ENCODE measurements at places on chromosomes 3 and 15.

GRCh38 chr15:69200832-69201745 lies 40.7 kb downstream of the GLCE start:
- H3K27me3 ChIP-seq = no peaks in the 10 kb centered on the region
- no peak overlapping the region for H3K27ac ChIP-seq
- no peaks in the 10 kb centered on the region for H3K36me3 ChIP-seq
- H3K4me1 ChIP-seq = no peaks in the 10 kb centered on the region

DNA sequence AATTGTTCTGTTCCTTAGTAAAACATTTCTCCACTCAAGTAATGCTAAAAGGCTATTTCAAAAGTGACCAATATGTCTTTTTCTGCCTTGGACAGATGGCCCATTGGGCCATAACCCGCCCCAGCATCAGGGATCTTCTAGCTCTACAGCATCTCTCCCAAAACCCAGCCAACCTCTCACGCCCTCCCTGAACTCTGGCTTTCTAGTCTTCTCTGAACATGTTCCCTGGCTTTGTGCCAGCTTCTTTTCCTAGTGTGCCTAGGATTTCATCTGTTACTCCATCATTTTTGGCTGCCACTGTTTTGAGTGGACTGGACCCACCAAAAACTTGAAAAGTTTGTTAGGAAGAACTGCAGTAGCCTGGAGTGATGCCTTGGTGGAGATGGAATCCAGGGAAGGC lies 30.7 kb downstream of the TRPM1 start:
- H3K4me1 ChIP-seq = no peaks in the 10 kb centered on the region
- H3K4me3 ChIP-seq = no peak overlapping the region
- DNase-seq = no peak
- no peak overlapping the region for H3K27ac ChIP-seq
- H3K36me3 ChIP-seq = no peaks in the 10 kb centered on the region

- H3K27ac ChIP-seq = no peak overlapping the region
- DNase-seq = no peak
- no peaks in the 10 kb centered on the region for H3K4me1 ChIP-seq
- H3K4me3 ChIP-seq = no peak overlapping the region
- H3K27me3 ChIP-seq = no peaks in the 10 kb centered on the region
- no peaks in the 10 kb centered on the region for H3K36me3 ChIP-seq
Measured at GRCh38 chr3:64120876-64121275, 97.6 kb upstream of the PSMD6 start.

GRCh38 chr3:153414982-153415381 lies 253.0 kb downstream of the RAP2B start:
- H3K27me3 ChIP-seq = no peaks in the 10 kb centered on the region
- no peak overlapping the region for H3K27ac ChIP-seq
- no peaks in the 10 kb centered on the region for H3K36me3 ChIP-seq
- H3K4me1 ChIP-seq = no peaks in the 10 kb centered on the region
- no peak overlapping the region for H3K4me3 ChIP-seq
- no peak for DNase-seq

DNA sequence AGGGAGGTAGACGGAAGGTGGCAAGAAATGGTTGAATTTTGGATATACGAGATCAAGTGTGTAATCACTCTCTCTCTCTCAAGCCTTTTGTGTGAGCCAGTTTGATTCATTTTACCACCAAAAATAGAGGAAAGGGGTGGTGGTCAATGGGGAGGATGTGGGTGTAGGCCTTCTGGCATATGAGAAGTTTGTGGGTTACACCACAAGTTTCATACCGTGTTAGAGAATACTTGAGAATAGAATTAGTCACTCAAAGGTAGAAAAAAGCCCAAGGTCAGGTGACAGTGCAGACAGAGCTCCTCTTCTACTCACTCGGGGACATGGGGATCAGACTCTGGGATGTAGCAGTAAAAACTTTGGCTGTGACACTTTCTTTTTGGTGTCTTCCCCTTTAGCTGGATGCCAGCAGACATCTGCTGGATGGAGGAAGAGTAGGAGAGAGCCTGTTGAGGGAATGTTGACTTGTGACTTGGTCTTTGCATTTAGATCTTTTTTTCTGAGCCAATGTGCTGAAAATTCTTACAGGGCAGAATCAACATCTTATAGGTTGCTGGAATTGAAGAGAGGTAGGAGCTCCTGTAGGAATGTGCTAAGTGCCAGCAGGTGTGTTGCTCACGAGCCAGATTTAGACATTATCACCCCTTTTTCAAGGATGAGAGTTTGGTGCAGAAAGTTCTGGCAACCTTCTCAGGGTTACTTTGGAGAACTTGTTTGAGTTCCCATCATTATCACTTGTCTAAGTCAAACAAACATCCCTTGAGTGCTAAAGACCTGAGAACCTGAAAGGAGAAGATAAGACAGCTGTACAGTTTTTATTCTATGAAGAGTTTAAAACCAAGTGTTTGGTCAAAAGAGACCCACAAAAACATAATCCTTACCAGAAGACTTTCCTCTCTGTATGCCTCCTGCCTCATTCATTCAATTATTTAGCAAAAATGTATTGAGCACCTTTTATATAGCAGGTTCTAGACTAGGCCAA lies 43.9 kb upstream of the RYK start:
- no peaks in the 10 kb centered on the region for H3K36me3 ChIP-seq
- no peak overlapping the region for H3K4me3 ChIP-seq
- no peaks in the 10 kb centered on the region for H3K27me3 ChIP-seq
- H3K27ac ChIP-seq = no peak overlapping the region
- H3K4me1 ChIP-seq = no peaks in the 10 kb centered on the region

- no peak for DNase-seq
- H3K4me1 ChIP-seq = no peaks in the 10 kb centered on the region
- peaks cover 2% of the 10 kb centered on the region for H3K36me3 ChIP-seq
Measured at GRCh38 chr15:28129231-28129848, 30.2 kb upstream of the OCA2 start.

DNA sequence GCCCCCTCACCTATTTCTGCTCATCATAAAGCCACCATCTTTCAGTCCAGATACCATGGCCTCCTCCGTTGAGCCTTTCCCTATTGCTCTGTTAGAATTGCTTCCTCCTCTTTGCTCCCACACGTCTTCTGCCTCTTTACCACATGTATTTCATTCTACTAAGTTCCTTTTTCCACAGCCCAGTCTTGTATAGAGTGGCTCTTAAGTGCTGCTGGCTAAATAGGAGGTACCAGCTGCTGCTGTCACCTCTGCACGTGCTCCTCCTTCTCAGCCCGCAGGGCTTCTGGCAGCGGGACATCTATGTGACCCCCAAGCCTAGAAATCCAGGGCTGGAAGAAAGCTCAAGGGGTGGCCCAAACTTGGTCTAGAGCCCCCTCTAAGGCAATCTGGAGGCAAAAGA lies 38.8 kb upstream of the PLXND1 start:
- H3K27me3 ChIP-seq = no peaks in the 10 kb centered on the region
- H3K36me3 ChIP-seq = no peaks in the 10 kb centered on the region
- no peak for DNase-seq
- H3K4me3 ChIP-seq = no peak overlapping the region
- no peak overlapping the region for H3K27ac ChIP-seq

DNA sequence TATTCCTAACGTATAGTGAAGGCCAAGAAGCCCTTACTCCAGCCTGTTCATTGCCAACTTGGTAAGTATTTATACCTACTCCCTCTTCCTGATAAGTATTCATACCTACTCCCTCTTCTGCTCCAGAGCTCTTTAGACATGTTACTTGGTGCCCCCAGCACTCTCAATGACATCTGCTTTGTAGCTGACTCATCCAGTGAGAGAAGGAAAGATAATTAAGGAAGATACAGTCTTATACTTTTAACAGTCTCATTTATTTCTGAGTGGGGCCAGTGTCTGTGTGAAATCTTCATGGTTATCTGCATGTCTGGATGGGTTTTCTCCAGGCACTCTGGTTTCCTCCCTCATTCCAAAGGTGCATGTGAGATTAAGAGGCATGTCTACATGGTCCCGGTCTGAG lies 698.7 kb downstream of the FHIT start:
- no peak overlapping the region for H3K27ac ChIP-seq
- DNase-seq = no peak
- H3K27me3 ChIP-seq = no peaks in the 10 kb centered on the region
- H3K36me3 ChIP-seq = no peaks in the 10 kb centered on the region

DNA sequence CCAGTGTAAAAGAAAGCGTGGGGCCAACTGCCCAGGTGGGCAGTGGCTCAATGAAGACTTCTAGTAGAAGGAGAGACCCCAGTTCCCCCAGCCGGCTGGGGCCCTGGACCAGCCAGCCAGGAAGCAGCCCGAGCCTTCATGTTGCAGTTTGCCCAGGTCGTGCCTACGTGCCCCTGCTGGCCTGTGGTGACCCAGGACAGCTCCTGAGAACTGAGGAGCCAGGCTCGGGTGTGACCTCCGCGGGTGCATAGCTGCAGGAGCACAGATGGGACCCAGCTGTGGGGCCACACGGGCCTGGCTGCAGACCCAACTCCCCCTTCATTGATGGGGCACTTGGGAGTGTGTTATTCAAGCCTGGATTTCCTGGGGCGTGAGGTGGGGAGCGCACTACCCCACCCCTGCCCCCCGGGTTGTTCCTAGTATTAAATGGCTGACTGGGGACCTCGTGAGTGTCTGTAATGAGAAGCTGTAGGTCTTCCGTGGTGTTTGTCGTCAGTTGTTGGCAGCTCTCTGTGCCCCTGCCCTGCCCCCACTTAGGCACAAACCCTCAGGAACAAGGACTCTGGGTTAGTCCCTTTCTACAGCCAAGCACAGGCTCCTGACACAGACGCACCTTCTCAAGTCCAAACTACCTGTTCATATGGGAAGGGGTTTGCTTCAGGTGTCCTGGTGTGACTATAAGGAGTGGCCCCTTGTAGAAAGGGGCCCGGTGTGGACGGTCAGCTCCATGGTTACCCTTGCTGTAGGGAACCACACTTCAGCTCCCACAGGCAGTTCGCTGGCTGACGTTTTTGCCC lies 39.1 kb downstream of the IDH2 start:
- H3K36me3 ChIP-seq = peaks cover 2% of the 10 kb centered on the region
- no peaks in the 10 kb centered on the region for H3K27me3 ChIP-seq
- no peak for DNase-seq
- H3K4me3 ChIP-seq = no peak overlapping the region
- peaks cover 30% of the 10 kb centered on the region for H3K4me1 ChIP-seq
- H3K27ac ChIP-seq = peak overlapping the region; percentile 26

GRCh38 chr15:48930735-48931134 lies 33.0 kb downstream of the SHC4 start:
- H3K4me3 ChIP-seq = no peak overlapping the region
- no peaks in the 10 kb centered on the region for H3K4me1 ChIP-seq
- H3K36me3 ChIP-seq = no peaks in the 10 kb centered on the region

GRCh38 chr15:51310064-51310463 lies 28.3 kb downstream of the CYP19A1 start:
- no peaks in the 10 kb centered on the region for H3K4me1 ChIP-seq
- no peak overlapping the region for H3K4me3 ChIP-seq
- no peak for DNase-seq
- H3K36me3 ChIP-seq = no peaks in the 10 kb centered on the region
- H3K27me3 ChIP-seq = no peaks in the 10 kb centered on the region

- H3K36me3 ChIP-seq = peaks cover 19% of the 10 kb centered on the region
- no peak overlapping the region for H3K4me3 ChIP-seq
- no peak overlapping the region for H3K27ac ChIP-seq
- no peaks in the 10 kb centered on the region for H3K27me3 ChIP-seq
Measured at GRCh38 chr3:12831301-12831866, 10.0 kb downstream of the RPL32 start.

GRCh38 chr3:141498598-141499223 lies 11.9 kb downstream of the RASA2 start:
- DNase-seq = no peak
- no peaks in the 10 kb centered on the region for H3K4me1 ChIP-seq
- H3K36me3 ChIP-seq = no peaks in the 10 kb centered on the region

DNA sequence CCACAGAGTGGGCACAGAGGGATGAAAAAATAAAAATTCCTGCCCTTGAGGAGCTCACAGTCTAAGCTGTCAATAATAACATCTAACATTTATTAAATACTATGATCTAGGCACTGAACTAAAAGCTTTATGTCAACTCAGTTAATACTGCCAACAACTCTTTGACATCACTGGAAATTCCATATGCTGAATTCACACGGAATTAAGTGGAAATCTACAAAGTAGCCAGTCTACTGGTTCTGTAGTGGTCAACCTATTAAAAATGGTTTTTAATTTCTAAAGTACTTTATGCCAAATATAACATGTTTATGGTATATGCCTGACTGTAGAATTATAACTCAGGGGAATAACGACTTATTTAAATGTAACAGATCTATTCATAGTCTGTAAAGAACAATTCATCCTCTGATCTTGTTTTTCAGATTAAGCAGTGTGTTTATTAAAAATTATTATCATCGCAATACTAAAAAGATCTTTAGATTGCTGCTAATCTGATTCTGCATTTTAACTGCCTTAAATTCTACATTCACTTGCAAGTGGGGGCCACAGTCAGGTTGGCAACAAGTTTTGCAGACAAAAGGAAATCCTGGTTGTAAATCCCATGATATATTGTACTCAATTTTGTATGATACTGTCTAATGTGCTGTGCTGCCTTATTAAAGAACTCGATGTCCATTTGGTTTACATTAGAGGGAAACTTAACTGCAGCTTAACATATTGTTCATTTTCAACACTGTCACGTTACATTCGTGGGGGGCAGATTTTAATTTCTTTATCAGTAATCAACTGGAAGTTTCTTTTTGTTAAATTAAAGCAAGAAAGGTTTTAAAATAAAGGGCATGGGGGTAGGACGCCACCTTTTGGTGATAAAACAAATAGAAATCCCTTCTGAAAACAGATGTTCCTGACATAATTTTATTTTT lies 2.6 kb upstream of the FOXP1 start:
- no peak overlapping the region for H3K4me3 ChIP-seq
- DNase-seq = peak; percentile 22
- H3K4me1 ChIP-seq = no peaks in the 10 kb centered on the region
- no peak overlapping the region for H3K27ac ChIP-seq

GRCh38 chr3:23829242-23829934 lies 23.6 kb downstream of the UBE2E1 start:
- H3K27me3 ChIP-seq = no peaks in the 10 kb centered on the region
- H3K4me3 ChIP-seq = no peak overlapping the region
- no peak for DNase-seq

DNA sequence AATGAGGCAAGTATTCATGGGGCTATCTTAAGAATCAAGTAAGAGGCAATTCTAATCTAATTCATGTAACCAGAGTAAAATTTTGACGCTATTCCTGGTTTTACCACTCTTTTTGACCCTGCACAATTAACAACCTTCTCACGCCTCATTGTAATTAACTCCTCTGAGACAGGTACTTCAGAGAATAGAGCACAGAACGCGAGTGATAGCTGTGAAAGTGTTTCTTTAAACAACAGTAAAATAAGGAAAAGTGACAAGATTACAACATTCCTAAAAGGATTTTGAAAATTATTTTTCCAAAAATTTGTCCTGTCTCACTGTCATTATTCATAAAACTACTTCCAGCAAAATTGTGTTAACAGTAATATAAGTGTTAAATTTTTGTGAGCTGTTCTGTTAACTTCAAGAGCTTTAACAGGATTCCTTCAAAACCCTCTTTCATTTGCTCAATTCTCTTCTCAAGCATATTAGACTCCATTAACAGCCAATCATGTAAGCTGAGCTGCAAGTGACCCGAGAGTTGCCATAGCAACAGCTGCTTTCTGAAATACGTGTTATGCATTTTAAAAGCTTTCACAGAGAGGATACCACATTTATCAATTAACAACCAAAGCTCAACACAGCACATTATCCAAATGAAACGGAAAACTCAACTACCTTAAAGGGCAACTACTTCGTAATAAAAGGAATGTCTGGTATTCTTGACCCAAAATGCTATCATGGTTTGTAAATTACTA lies 93.1 kb downstream of the STAG1 start:
- H3K4me3 ChIP-seq = no peak overlapping the region
- peak; percentile 78 for DNase-seq
- H3K36me3 ChIP-seq = no peaks in the 10 kb centered on the region
- no peaks in the 10 kb centered on the region for H3K4me1 ChIP-seq

- H3K4me3 ChIP-seq = no peak overlapping the region
- no peaks in the 10 kb centered on the region for H3K27me3 ChIP-seq
- H3K4me1 ChIP-seq = no peaks in the 10 kb centered on the region
- no peak for DNase-seq
- H3K36me3 ChIP-seq = no peaks in the 10 kb centered on the region
Measured at GRCh38 chr3:95798628-95799027, 1015.8 kb upstream of the EPHA6 start.

Measured in mesendoderm (in vitro differentiated cells).